DND-41 (cell line): ENCODE measurements at places on chromosomes 1 and 21.
A peak's percentile ranks its signal among the peaks of the same experiment; 100 is the strongest.

- no peak for DNase-seq
These were observed 491.6 kb upstream of the C1orf87 start for GRCh38 chr1:60564916-60565750.

DNA sequence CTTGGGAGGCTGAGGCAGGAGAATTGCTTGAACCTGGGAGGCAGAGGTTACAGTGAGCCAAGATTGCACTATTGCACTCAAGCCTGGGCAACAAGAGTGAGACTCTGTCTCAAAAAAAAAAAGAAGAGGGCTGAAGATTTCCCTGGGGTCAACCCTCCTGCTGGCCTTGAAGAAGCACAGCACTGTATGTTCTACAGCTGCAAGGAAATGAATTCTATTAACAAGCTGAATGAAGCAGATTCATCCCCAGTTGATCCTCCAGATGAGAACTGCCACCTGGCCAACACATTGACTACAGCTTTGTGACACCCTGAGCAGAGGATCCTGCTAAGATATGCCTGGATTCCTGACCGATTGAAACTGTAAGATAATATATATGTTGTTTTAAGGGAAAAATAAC is 129.5 kb downstream of the ADSS2 start:
- DNase-seq, result no peak

DNA sequence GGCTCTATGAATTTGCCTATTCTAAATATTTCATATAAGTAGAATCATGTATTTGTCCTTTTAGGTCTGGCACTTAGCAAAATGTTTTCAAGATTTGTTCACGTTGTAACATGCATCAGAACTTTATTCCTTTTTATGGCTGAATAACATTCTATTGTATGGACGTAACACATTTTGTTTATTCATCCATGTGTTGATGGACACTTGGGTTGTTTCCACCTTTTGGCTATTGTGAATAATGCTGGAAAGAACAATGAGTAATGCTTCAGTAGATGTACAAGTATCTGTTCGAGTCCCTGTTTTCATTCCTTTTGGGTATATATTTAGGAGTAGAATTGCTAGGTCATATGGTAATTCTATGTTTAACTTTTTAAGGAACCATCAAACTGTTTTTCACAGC is 24.7 kb downstream of the SLC35A3 start:
- no peak for DNase-seq

GRCh38 chr1:177239792-177240191 is 69.0 kb downstream of the BRINP2 start:
- no peak for DNase-seq

DNA sequence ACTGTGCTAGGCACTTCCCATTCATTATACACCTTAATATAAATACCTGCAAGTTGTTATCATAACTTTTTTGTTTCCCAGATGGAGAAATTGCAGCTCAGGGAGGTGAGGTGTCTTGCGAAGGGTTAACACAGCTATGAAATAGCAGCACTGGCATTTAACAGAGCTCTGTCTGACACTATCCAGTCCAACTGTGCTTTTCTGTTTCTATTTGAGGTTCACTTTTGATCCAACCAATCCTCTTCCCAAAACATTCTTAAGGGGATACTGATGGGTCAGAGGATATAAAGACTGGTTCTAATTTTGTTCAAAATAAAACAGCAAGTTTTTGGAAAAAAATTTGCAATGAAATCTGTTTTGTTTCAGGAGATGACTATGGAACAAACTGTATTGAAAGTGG is 46.5 kb upstream of the C8B start:
- DNase-seq, result no peak

DNA sequence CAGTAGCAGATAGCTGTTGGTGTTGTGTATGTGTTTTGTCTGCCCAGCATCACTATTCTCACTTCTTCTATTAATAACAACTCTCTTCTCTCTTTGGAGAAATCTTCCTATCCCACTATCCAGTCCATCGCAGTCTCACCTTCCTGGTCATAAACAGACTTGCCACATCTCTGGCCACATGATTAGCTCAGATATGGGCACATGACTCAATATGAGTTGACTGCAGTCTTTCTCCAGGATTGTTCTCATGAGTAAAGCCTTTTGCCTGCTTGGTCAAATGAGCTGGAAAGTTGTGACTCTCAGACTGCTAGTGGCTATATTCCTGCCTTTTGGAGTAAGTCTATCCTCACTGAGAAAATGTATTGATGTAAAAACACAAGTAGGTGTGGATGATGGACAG is 32.9 kb upstream of the TADA1 start:
- no peak for DNase-seq

DNA sequence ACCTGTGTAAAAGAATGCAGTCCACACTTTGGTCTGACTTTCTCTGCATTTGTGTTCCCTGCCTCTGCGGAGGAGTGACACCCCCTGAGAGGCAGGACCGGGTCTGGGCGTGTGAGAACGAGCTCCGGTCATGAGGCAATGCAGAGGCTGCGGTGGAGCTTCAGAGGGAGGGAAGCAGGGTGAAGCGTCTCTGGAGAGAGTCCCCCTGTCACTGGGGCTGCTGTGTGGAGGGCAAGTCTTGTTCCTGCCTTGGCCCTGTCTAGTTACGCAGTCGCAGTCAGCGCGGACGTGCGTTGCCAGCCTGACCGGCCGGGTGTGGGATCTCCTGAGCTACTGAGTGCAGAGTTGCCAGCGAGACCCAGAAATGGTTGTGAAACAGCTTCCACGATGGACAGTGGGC is 48.5 kb downstream of the BACE2 start:
- peak; percentile 67 for DNase-seq

GRCh38 chr1:25700144-25700523 is 83.5 kb downstream of the MAN1C1 start:
- DNase-seq, result no peak

DNA sequence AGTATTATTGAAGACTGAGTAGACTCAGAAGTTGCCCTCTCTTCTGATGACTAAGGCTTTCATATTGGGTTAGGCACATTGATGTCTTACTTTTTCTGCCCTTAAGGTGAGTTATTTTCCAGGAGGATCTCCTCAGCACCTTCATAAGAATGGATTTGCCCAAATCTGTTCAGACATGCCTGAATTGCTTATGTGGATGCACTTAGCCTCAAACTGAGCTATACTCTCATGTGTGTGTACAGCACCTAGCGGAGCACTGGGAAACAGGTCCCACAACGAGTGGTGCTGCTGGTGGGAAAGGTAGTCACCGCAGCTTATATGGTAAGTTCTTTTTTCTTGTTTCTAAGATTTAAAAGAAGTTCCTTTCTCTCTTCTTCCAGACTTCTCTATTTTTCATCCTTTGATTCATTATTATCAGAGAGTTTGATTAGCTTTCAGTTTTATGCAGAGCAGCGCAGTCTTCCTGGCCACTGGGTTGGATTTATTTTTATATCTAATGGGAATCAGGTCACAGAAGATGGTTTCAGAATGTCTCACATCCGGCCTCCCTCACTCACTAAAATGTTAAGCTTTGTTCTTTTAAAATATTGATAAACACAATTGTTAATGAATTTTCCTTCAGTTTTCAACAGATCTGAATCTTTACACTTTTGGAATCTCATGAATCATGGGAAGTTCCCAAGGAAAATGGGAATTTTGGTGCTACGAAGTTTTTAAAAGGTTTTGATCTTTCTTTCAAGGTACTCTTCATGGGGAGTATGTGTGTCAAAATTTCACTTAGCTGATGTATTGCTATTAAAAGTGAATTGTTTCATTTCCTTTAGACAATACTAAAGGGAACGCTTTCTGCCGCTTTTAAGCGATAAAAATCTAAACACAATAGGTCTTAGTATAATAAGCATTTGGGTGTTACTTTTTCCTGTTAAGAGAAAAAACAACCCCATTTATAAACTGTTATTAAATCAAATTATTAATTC is 58.5 kb downstream of the EXTL2 start:
- DNase-seq, result no peak

DNA sequence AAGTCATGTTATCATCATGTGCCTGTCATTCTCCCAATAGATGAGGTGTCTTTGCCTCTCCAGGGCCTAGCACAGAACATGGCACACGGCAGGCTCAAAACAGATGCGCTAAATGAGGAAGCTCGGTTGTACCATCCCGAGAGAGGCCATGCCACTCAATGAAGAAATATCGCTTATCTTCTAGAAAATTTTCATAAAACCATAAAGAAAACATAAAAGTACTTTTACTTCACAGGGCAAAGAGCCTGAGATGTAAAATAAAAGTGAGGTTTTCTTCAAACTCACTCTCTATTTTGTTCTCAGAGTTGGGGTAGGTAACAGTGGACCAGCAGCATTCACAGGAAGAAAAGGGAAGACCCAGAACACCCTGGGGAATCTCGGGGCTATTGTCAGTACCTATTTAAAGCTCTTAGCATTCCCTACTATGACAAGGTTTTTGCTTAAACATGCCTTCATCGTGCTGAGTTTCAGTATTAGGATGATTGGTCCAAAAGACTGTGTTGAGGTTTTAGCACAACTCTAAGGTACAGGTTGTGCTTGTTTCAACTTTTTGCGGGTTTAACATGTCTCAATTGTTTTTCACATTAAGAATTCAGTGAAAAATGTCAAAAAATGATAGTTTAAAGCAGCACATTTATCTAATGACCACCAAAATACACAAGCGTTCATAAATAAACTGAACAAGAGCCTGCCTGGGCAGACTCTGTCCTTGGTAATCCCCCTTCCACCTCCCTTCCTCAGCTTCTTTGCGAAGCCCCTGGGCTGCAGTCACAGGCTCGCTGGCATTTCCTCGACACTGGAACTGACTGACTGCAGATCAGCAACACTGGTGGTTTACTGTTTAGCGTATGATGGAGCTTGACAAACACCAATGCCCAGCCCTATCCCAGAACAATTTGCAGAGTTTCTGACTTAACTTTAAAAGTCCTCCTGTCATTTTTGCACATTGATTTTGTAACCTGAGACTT is 55.6 kb downstream of the COQ8A start:
- DNase-seq, result no peak

DNA sequence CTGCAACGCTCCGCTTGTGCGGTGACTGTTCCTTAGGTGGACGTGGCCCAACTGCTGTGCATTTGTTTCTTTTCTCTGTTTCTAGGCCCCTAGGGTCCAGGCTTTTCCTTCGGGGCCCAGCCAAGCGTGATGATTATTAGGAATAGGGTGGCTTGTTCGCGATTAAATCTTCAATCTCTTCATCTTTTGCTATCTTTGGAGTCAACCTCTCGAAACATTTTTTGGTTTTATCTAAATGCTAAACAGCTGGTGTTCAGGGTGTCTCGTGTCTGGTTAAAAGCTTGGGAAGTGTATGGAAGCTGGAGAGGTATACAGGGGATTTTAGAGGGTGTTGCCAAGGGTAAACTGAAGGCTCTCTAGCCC is 844 bp upstream of the PLD5 start:
- no peak for DNase-seq

DNA sequence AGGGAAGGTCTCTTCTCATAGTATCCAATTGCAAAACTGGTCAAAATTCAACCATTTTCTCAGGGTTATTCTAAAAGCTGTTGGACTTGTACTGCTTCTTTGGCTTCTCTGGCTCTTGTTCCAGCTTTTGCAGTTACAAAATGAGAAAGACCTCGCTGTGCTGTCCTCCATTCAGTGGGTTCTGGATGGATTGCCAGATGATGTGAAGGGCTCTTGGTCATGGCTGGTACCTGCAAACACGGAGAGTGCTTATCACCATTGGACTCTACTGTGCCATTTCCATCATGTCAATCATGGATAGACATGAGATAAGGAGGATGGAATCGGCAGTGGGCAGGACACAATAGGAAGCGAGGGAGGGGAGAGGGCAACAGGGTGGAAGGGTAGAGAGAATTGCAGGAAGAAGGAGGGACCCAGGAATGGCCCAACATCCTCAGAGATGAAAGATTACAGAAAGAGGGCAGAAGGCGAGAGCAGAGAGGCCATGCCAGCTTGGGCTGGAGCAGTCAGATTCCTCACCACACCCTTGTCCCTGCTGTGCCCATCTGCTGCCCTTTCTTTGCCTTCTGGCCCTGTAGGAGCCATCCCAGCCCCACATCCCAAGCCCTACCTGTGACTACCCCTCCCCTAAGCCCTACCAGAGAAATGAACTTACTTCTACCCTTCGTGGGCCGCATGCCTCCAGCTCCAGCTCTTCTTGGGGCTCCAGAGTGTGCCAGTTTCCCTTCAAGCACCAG is 70.3 kb downstream of the HIVEP3 start:
- no peak for DNase-seq

DNA sequence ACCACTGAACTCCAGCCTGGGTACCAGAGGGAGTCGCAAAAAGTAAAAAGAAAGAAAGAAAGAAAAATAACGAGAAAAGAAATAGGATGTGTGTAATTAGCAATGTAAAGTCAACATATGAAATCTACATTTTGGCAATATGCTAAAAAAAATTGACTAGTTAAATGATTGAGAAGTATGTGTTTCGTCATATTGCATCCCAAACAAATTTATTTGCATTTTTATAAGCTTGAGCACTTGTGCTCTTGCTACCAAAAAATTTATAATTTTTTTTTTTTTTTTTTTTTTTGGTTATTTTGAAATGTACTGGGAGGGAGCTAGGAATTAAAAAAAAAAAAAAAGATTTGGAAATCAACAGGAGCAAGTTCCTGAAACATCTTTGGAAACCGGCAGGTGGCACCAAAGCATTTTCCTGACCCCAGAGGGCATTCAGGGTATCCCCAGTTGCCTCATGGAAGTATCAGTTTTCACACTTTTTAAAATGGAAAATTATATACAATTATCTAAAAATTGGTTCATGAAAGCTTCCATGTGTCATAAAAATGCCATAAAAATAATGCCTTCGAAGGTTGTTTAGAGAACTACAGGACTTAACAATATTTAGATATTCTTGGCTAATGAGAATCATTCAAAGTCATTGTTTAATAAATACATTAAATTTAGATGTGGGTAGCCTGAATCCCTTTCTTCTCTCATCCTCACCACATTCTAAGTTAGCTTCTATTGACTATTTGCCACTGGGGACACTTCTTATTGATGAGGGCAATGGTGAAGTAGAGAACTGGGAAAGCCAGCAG is 4.8 kb upstream of the HEATR1 start:
- DNase-seq, result peak; percentile 51

- DNase-seq, result no peak
These were observed 9.1 kb downstream of the EXO1 start for GRCh38 chr1:241857131-241857530.

GRCh38 chr1:60599574-60599973 is 482.8 kb upstream of the NFIA start:
- no peak for DNase-seq

- DNase-seq, result no peak
These were observed 276.6 kb downstream of the CHRM3 start for GRCh38 chr1:239662950-239663349.

- no peak for DNase-seq
These were observed 1000.6 kb upstream of the PRMT6 start for GRCh38 chr1:106055855-106056254.

GRCh38 chr21:44874497-44875315 is 1.2 kb upstream of the PTTG1IP start:
- DNase-seq, result peak; percentile 62
